B cell (primary cell): ENCODE measurements at places on chromosomes 12 and 14. TPM values are rescaled to one million over a fixed set of nuclear protein-coding genes. Genes with fewer than 3 reads are reported as not detected.

- no peaks in the 10 kb centered on the region for H3K27me3 ChIP-seq
- no peak overlapping the region for H3K4me3 ChIP-seq
- peaks cover 51% of the 10 kb centered on the region for H3K4me1 ChIP-seq
- no peak overlapping the region for H3K27ac ChIP-seq
- no peak for DNase-seq
Measured at GRCh38 chr14:95300697-95301526, 18.8 kb downstream of the CLMN start.

DNA sequence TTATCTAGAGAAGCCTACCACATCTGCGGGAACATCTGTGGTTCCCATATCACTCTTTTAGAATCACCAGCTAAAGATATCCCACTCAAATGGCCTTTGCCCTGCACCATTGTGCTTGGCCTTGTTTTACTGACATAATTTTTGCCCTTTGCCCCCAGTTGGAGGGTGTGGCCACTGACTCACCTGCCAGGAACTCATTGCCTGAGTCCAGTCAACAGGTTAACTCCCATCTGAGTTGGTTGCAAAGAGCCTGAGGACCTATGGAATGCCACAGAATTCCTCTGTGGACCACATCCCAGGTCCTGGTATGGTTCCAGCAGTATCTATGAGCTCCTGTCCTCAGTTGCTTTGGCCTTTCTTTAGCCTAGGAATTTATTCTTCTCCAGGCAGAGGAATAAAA lies 55.7 kb upstream of the PTGR2 start:
- no peak overlapping the region for H3K4me3 ChIP-seq
- H3K4me1 ChIP-seq = no peaks in the 10 kb centered on the region
- no peaks in the 10 kb centered on the region for H3K36me3 ChIP-seq
- no peak overlapping the region for H3K27ac ChIP-seq
- H3K27me3 ChIP-seq = no peaks in the 10 kb centered on the region
- DNase-seq = no peak

DNA sequence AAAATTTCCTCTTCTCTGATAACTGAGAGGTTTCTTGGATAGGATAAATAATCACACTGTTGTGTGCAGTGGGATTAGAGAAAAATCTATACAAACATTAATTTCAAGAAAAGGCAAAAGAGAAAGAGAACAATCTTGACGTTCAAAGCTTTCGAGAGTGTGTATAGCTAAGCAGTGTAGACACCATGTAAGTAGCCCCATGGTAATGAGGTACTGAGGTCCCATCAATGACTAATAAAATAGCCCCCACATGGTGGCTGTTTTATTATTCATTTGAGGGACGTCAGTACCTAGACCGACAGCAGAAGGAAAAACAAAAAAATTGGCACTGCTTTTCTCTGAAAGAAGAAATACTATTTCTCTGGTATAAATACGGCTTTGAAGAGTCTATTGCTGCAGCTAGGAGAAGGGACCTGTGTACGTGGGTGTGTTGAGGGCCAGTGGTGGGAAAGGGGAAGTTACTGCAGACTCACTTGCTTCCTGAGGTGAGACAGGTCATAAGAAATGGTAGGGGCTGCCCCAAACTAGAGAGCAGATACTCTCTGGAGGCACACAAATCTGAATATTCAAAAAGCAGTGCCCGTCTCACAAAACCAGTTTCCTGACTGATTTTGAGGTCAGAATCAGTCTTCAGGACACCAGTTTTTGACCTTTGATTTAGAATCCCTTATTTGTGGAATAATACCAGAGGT lies 339.8 kb downstream of the EMP1 start:
- peaks cover 52% of the 10 kb centered on the region for H3K4me1 ChIP-seq
- H3K27me3 ChIP-seq = no peaks in the 10 kb centered on the region
- peak; percentile 87 for DNase-seq
- H3K27ac ChIP-seq = peak overlapping the region; percentile 87

DNA sequence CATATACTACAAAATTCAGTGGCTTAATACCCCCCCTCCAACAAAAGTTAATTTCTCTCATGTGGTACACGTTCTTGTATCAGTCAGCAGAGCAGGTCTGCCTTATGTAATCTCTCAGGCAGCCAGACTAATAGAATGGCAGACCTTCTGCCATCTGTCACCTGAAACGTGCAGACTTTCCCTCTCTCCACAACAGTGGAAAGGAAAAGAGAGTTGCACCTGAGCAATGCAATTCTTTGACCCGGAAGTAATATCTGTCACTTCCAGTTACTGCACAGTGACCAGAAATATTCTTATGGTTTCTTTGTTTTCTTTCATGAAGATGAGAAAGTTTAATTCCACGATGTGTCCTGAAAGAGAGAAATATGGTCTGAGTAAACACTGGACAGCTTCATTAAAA lies 14.4 kb downstream of the KERA start:
- no peak overlapping the region for H3K4me3 ChIP-seq
- DNase-seq = no peak
- no peaks in the 10 kb centered on the region for H3K27me3 ChIP-seq
- H3K36me3 ChIP-seq = no peaks in the 10 kb centered on the region
- no peaks in the 10 kb centered on the region for H3K4me1 ChIP-seq

DNA sequence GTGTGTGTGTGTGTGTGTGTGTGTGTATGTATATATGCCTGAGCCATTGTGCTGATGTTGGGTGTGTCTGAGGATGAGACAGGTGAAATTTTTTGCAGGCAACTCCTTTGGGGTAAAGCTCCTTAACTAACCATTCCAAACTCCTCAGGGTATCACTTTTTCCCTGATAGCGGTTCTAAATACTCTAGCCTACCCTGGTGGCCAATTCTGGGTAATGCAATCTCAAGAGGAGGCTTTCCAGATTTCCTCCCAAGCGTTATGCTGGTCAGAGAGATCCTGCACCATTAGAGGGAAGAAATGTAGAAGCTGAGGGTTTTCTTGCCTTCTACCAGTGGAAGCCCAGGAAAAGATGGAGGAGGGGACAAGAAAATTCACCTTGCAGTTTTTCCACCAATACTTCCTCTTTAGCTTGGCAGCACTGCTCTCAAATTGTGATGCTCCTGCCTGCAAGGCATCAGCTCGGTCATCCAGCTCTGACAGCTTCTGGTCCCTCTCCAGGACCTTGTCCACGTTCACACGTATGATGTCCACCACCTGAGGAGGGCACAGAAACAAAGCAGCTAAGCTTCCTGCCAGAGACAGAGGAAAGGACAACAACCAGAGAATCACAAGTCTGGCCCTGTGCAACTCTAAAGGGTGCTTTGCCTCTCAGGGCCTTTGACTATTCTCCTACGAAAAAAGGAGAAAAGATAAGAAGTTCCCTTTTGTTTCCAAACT lies 4.9 kb downstream of the VAMP1 start:
- H3K27ac ChIP-seq = peak overlapping the region; percentile 13
- H3K36me3 ChIP-seq = peaks cover 49% of the 10 kb centered on the region
- H3K27me3 ChIP-seq = no peaks in the 10 kb centered on the region
- H3K4me3 ChIP-seq = no peak overlapping the region

- H3K27ac ChIP-seq = no peak overlapping the region
- no peak overlapping the region for H3K4me3 ChIP-seq
- no peak for DNase-seq
- H3K4me1 ChIP-seq = no peaks in the 10 kb centered on the region
- no peaks in the 10 kb centered on the region for H3K36me3 ChIP-seq
Measured at GRCh38 chr12:3357950-3358525, 133.0 kb upstream of the PRMT8 start.

DNA sequence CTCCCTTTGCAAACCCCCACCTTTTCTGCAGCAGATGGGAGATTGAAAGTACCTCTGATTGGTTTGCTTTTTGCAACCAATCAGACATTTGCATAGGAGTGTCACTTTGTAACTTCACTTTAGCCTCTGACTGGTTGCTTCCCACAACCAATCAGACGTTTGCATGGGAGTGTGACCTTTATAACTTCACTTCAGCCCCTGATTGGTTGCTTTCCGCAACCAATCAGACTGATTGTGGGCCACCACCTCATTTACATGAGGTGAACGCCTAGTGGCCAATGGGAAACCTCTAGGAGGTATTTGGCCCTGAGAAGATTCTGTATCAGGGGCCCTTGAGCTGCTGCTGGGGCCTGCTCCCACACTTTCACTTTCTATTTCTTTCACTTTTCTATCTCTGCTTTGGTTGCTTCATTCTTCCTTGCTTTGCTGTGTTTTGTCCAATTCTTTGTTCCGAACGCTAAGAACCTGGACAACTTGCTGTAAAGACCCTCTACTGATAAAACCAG lies 106.0 kb upstream of the PRICKLE1 start:
- no peak for DNase-seq
- H3K36me3 ChIP-seq = no peaks in the 10 kb centered on the region

- H3K27ac ChIP-seq = no peak overlapping the region
- no peaks in the 10 kb centered on the region for H3K36me3 ChIP-seq
- H3K4me3 ChIP-seq = no peak overlapping the region
- peaks cover 7% of the 10 kb centered on the region for H3K4me1 ChIP-seq
- DNase-seq = no peak
Measured at GRCh38 chr12:124854637-124855184, 9.0 kb downstream of the SCARB1 start.

- no peak overlapping the region for H3K4me3 ChIP-seq
- no peaks in the 10 kb centered on the region for H3K36me3 ChIP-seq
- DNase-seq = no peak
- peaks cover 10% of the 10 kb centered on the region for H3K4me1 ChIP-seq
- H3K27ac ChIP-seq = no peak overlapping the region
Measured at GRCh38 chr12:89038831-89039512, 313.3 kb downstream of the DUSP6 start.

- no peaks in the 10 kb centered on the region for H3K27me3 ChIP-seq
- no peak overlapping the region for H3K4me3 ChIP-seq
- DNase-seq = no peak
- H3K36me3 ChIP-seq = no peaks in the 10 kb centered on the region
Measured at GRCh38 chr14:72075649-72076334, 143.6 kb downstream of the RGS6 start.

DNA sequence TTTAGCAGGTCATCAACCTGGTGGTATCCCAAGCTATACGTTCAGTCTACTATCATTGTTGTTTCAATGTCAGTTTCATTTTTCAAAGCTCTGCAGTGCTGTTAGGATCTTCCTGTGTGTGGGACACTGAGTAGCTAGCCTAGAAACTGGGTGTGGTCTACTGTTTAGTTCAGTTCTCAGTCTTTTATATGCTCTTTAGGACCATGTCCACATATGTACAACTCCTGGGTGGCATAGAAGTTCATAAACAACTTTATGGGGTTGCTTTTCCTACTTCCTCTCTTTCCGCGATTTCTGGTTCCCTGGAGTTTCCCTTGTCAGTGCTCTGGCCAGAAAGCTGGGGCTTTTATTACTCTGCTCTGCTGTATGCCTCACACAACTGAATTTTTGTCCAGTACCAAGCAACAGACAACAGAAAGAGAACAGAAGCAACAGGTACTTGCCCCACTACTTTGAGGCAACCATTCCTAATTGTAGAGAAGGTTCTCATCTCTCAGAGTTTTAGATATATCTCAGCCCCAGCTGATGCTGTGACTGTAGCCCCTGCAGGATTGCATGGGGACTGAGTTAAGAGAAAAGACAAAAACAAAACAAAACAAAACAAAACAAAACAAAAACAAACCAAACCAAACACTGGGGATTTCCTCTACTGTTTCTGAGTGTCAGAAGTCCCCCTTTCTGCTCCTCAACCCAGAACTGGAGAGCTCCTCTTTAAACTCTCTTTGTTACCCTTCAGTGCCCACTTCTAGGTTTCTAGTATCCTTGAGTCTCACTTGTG lies 30.3 kb downstream of the MIS18BP1 start:
- H3K36me3 ChIP-seq = peaks cover 39% of the 10 kb centered on the region
- no peaks in the 10 kb centered on the region for H3K4me1 ChIP-seq
- no peak overlapping the region for H3K4me3 ChIP-seq
- no peak overlapping the region for H3K27ac ChIP-seq
- H3K27me3 ChIP-seq = no peaks in the 10 kb centered on the region

- DNase-seq = no peak
- H3K27ac ChIP-seq = no peak overlapping the region
- H3K4me1 ChIP-seq = no peaks in the 10 kb centered on the region
- no peak overlapping the region for H3K4me3 ChIP-seq
- H3K36me3 ChIP-seq = no peaks in the 10 kb centered on the region
Measured at GRCh38 chr12:82666830-82667229, 19.9 kb upstream of the TMTC2 start.

GRCh38 chr12:50922820-50923219 lies 29.5 kb upstream of the HIGD1C start:
- peaks cover 30% of the 10 kb centered on the region for H3K4me1 ChIP-seq
- no peak for DNase-seq
- peak overlapping the region; percentile 91 for H3K27ac ChIP-seq
- no peaks in the 10 kb centered on the region for H3K36me3 ChIP-seq
- peak overlapping the region; percentile 47 for H3K4me3 ChIP-seq
- no peaks in the 10 kb centered on the region for H3K27me3 ChIP-seq

DNA sequence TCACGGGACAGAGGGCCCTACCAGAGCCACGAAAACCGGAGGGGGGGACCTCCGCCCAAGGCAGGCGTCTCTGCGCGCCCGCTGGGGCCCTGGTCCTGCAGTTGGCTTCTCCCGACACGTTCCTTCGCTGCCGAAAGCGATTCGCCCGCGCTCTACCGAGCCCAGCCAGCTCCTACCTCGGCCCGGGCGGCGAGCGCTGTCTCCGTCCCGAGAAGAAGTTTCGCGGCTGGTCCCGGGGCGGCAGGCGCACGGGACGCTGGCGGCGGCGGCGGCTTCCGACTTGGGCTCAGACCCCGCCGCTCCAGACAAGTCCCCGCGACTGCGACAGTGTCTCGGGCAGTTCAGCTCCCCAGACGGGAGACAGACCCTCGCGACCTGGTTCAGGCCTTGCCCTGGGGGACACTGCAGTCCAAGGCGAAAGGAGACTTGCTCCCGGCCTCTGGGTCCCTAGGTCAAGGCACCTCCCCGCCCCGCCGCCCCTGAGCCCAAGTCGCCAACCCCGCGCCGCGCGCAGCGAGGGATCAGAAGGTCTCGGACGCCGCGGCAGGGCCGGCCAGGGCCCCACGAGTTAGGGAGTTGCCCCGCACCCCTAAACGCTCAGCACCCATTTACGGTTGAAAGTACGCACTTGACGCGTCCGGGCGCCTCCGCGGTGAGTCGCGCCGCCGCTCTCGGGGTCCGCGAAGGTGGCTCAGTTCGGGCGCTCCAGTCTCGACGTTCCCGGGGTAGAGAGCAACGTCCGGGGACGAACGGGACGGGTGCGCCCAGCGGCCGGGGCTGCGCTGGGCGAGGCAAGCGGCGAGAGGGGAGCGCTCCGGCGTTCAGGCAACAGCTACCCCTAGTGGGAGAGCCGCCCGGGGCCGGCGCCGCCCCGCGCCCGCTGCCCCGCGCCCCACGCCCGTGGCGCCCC lies 1.4 kb upstream of the DIO3 start:
- H3K36me3 ChIP-seq = no peaks in the 10 kb centered on the region
- no peak for DNase-seq
- no peak overlapping the region for H3K4me3 ChIP-seq
- no peaks in the 10 kb centered on the region for H3K4me1 ChIP-seq
- peaks cover 5% of the 10 kb centered on the region for H3K27me3 ChIP-seq
- H3K27ac ChIP-seq = no peak overlapping the region

GRCh38 chr12:96501133-96501761 lies 11.9 kb downstream of the CFAP54 start:
- no peak for DNase-seq
- peak overlapping the region; percentile 38 for H3K27ac ChIP-seq
- H3K4me3 ChIP-seq = no peak overlapping the region
- H3K36me3 ChIP-seq = no peaks in the 10 kb centered on the region

- no peak overlapping the region for H3K4me3 ChIP-seq
- no peaks in the 10 kb centered on the region for H3K27me3 ChIP-seq
- peaks cover 53% of the 10 kb centered on the region for H3K4me1 ChIP-seq
- no peak overlapping the region for H3K27ac ChIP-seq
Measured at GRCh38 chr14:68522510-68523325, 270.1 kb downstream of the ZFP36L1 start.

KRT83 gene
- total RNA-seq = not detected in 2 replicates

IRAK4 gene
- 47.0 and 52.7 TPM in 2 replicates for total RNA-seq

LRTM2 gene
- total RNA-seq = not detected in 2 replicates

FLRT2 gene
- not detected in 2 replicates for total RNA-seq

TRPV4 gene
- not detected in 2 replicates for total RNA-seq

NFE2 gene
- not detected in 2 replicates for total RNA-seq

SYT1 gene
- total RNA-seq = 1.2 and 1.3 TPM in 2 replicates

KRT78 gene
- not detected in 2 replicates for total RNA-seq

IFNG-AS1 gene
- 14.7 and 19.0 TPM in 2 replicates for total RNA-seq

BMP4 gene
- not detected in 2 replicates for total RNA-seq

DBX2 gene
- not detected in 2 replicates for total RNA-seq

C3AR1 gene
- 0.15 and 0.64 TPM in 2 replicates for total RNA-seq
